Nucleus accumbens (tissue), 56 donors: ENCODE measurements at places on chromosomes 11 and 22.

GRCh38 chr11:74312326-74312725, 886 bp upstream of the P4HA3 start:
- DNase-seq: no peak

DNA sequence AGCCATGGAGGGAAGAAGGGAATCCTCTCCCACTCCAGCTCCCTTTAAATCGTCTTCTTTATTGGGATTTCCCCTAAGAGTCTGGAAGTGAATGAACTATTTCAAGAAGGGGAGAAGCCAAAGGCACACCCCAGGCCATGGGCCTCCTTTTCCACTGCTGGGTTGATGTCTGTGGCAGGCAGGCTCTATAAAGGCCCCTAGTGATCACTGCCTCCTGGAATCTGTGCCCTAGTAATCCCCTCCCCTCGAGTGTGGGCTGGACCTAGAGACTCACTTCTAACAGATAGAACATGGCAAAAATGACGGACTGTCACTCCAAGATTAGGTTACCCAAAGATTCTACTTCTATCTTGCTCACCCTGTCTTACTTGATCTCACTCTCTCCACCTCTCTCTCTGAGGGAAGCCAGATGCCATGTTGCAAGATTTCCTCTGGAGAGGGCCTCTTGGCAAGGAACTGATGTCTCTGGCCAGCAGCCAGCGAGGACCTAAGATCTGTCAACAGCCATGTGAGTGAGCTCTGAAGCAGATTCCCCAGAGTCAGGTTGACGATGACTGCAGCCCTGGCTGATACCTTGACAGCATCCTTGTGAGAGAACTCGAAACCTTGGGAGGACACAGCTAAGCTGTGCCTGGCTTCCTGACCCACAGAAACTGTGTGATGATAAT, 444.8 kb downstream of the SOX6 start:
- DNase-seq: no peak

GRCh38 chr11:83691451-83691950, 405.3 kb upstream of the CCDC90B start:
- no peak for DNase-seq

- DNase-seq: peak; percentile 25
Measured at GRCh38 chr22:44729391-44730021, 22.9 kb upstream of the ARHGAP8 start.

DNA sequence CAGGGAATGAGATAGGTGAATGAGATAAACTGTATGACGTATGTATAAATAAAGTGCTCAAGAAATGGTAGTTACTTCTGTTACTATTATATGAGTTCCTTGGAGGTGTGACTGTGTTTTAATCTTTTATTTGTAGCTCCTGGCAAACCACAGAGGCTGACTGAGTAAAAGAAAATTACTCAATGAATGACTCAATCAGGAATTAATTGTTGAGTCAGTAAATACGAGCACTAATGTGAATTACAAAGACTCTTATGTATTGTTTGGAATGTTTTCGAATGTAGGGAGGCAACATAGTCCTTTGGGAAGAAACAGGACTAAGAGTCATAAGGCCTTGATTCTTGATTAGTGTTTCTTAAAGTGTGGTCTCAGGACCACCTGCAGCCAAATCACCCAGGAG, 51.1 kb upstream of the BLID start:
- no peak for DNase-seq
